Placental epithelial cell (primary cell): ENCODE measurements at places on chromosomes 4 and X. TPM values are rescaled to one million over a fixed set of nuclear protein-coding genes. Genes with fewer than 3 reads are reported as not detected.

The MAP7D2 gene
- 0.39 and 1.1 TPM in 2 replicates for total RNA-seq

The CHRNA9 gene
- total RNA-seq = 1.4 TPM in 1 of 2 replicates, not detected in the other

The PDE5A gene
- total RNA-seq = 8.5 and 11.4 TPM in 2 replicates

The CT45A5 gene
- total RNA-seq = not detected in 2 replicates

The PRAF2 gene
- 19.0 and 19.2 TPM in 2 replicates for total RNA-seq

The BEND2 gene
- not detected in 2 replicates for total RNA-seq

The KIT gene
- under 0.01 and 2.0 TPM in 2 replicates for total RNA-seq

The CLDN24 gene
- total RNA-seq = not detected in 2 replicates

The CAPN6 gene
- total RNA-seq = 4.3 and 9.9 TPM in 2 replicates

The NKX3-2 gene
- 0.39 and 0.43 TPM in 2 replicates for total RNA-seq

The STS gene
- total RNA-seq = 0.79 and 1.6 TPM in 2 replicates

The UGT2A1 gene
- total RNA-seq = not detected in 2 replicates

The KIAA0232 gene
- 20.8 and 25.9 TPM in 2 replicates for total RNA-seq

The DDX53 gene
- not detected in 2 replicates for total RNA-seq

The TCP11X2 gene
- not detected in 2 replicates for total RNA-seq

The TLR6 gene
- total RNA-seq = 4.7 and 7.8 TPM in 2 replicates

The LAS1L gene
- 13.3 and 13.4 TPM in 2 replicates for total RNA-seq

The KLKB1 gene
- not detected in 2 replicates for total RNA-seq

The EDNRA gene
- total RNA-seq = not detected in 2 replicates

The JAKMIP1 gene
- total RNA-seq = not detected in 2 replicates

The CYSLTR1 gene
- total RNA-seq = not detected in 2 replicates

The ZNF157 gene
- total RNA-seq = 0.11 and 0.39 TPM in 2 replicates

The ASMT gene
- not detected in 2 replicates for total RNA-seq

The CLCN4 gene
- 3.1 and 11.0 TPM in 2 replicates for total RNA-seq

The PABPC1L2A gene
- total RNA-seq = not detected in 2 replicates

The TMEM35A gene
- total RNA-seq = not detected in 2 replicates

The REPS2 gene
- total RNA-seq = 13.7 and 24.3 TPM in 2 replicates

The VCX3A gene
- total RNA-seq = not detected in 2 replicates

The PLA2G12A gene
- 12.6 and 21.3 TPM in 2 replicates for total RNA-seq

The PCDH18 gene
- 0.39 and 0.87 TPM in 2 replicates for total RNA-seq

The RHOXF2 gene
- total RNA-seq = not detected in 2 replicates

The PGRMC1 gene
- total RNA-seq = 120 and 137 TPM in 2 replicates

The GBA3 gene
- 0.43 and 0.79 TPM in 2 replicates for total RNA-seq

The NLGN4X gene
- total RNA-seq = under 0.01 and 1.7 TPM in 2 replicates

The PRMT9 gene
- 8.2 and 9.0 TPM in 2 replicates for total RNA-seq

The PDZD11 gene
- total RNA-seq = 47.9 and 66.2 TPM in 2 replicates

The ANKRD50 gene
- total RNA-seq = 33.3 and 38.9 TPM in 2 replicates

The FMR1NB gene
- not detected in 2 replicates for total RNA-seq

The PSAPL1 gene
- total RNA-seq = not detected in 2 replicates
